ENCODE measurements at places on chromosomes 1 and 21. TPM values are rescaled to one million over a fixed set of nuclear protein-coding genes. Genes with fewer than 3 reads are reported as not detected.

The ADAMTS5 gene
- 3.1 TPM for total RNA-seq

The GNB1 gene
- total RNA-seq, result 50.1 TPM

The ARHGEF16 gene
- total RNA-seq, result 10.9 TPM

The CFHR5 gene
- total RNA-seq, result not detected

The BRINP3 gene
- not detected for total RNA-seq

The FCRLB gene
- total RNA-seq, result 1.8 TPM

The VSIG8 gene
- total RNA-seq, result not detected

All from Daoy (cell line).